Mesothelial cell of epicardium (in vitro differentiated cells): ENCODE measurements at places on chromosomes 16 and 17.

DNA sequence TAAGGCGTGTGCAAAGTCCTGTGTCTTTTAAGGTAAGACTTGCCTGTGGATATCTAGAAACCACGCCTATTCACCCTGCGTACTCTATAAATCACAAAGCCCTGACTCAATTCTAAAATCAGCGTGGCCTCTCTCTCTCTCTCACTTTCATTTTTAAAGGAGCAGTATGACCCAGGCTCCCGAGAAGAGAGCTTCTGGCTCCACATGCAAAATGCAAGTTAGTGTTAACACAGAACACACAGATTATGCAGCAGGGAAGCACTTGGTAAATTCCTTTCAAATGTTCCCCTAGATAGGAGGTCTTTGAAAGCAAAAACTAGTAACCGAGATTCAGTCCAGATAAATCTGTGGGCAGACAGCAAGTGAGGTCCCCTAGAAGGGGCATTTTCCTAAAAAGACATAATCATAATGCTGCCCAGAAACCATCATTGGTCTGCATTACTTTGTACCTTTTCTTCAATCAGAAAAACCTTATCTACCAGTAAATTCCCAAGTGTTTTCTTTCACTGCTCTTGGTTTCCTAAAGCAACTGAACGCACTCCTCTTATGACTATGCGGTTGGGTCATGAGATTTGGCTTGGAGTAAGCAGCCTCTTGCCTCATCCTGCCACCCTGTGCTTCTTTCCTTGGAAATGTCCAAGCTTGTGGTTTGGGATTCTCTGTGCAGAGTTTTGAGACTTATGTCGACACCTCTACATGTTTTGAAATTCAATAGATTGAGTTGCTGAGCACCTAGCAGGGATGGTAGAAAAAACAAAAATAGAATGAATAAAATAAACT lies 31.7 kb upstream of the KCNJ2 start:
- no peak for DNase-seq

DNA sequence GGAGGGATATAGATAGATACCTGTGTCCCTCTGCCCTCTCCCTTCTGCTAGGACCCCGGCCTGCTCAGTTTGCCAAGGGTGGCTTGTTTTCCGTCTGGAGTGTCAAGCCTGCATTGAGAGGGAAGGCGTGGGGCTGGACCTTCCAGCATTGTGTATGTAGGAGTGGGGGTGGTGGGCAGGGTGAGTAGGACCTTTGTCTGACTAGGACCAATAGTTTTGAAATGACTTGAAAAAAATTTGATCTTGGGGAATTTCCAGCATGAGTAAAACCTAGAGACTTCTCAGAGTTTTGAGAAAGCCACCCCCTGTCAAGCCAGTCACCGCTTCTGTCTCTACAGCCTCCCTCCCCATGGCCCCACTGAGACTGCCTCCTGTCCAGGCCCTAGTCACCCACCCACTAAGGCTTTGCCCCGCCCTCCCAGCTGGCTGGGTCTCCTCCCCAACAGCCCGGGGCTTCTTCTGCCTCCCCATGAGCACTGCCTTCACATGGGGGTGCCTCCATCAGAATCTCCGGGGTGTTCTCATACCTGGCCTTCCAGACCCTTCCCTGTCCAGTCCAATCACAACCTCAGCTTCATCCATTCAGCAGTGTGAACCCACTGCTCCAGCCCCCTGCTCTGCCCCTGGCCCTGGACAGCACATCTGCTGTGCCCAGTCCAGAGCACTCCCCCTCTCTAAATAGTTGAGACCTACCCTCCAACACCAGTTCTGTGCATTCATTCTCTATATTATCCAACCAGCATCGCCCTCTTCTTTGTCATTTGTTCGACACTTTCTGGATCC lies 207.0 kb downstream of the MSI2 start:
- DNase-seq = no peak

- no peak for DNase-seq
Measured at GRCh38 chr16:87186446-87186845, 130.7 kb downstream of the C16orf95 start.

DNA sequence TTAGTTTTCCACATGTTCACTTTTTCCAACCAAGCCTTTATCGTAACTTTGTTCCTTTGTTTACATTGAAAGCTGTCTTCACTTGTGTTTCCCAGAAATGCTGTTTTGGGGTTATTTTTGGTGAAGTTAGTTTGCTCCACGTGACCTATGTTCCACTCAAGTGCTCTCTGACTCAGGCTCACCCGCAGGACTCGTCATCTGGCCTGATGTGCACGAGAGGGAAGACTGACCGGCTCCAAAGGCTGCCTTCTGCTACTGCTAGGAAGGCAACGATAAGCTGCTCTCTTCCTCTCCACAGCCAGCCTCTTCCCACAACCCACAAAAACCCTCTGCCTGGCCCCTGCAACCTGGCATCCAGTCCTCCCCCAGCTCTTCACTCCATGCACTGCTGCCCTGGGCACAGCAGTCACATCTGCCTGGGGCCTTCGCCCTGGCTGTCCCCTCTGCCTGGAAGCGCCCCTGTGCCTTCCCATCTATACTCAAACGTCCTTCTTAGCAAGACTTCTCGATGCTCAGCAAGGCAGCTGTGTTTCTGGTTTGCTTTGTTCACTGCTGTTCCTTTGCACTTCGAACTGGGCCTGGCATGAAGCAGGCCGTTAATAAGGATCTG lies 28.0 kb downstream of the ZCCHC14 start:
- no peak for DNase-seq

- no peak for DNase-seq
Measured at GRCh38 chr16:81542609-81543570, 98.3 kb downstream of the CMIP start.

DNA sequence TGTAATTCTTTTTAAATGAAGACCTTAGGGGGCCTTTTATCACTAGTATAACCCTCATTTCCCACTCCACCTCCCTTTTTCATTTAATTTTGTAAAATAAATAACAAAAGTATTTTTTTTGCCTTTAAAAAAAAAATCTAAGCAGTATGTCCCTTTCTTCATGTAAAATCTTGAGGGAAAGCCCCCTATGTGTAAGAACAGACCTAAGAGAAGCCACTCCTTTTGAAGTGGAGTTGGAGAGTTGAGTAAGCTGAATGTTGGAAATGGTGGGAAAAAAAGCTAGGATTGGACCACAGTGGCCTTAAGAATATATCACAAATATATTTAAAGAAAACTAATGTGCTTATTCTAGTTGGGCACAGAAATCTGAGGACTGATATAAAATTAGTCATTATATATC lies 44.5 kb upstream of the INTS2 start:
- DNase-seq = no peak
